ENCODE measurements at places on chromosomes 5 and 9.

DNA sequence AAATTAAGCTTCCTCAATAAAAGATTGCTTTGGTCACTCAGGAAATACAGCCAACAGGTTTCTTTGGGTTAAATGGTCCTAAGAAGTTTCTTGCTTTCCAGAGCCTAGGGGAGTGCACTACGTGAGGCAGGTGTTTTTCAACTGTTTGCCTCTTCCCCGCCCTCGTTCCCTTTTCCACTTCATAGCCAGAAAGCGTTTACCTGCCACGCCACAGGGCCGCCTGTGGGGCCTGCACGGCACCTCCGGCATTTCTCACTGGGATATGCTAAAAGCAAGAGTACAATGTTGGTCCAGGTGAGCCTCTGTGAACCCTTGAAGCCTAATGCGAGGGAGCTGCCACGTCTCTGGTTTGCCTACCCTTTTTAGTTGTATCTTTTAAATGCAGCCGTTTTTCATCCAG, 167.6 kb upstream of the OTULINL start:
- DNase-seq = no peak

DNA sequence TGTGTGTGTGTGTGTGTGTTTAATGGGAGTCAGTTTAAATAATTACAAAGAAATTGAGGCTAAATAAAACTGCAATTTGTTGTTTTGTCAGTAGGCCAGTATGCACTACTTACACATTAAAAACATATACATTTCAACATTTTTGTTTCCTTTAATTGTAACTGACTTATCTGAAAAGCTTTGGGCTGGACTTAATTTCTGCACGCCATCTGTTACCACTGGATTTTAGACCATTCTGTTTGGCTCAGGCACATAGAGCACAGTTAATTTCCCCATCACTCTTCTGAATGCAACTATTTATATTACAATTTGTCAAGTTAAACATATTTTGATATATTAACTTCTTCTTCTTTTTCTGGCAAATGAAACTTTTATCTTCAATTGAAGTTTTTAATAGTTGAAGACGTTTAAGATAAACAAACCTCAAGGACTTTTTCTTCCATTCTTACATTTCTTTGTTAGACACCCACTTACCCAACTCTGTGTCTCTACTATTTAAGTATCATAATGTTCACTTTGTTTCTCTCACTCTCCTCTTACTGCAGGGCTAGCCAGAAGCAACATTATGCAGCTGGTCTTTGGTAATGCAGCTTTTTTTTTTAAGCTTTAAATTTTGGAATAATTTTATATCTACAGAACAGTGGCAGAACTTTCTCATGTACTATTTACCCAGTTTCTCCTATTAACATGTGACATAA, 253.4 kb upstream of the ANKH start:
- no peak for DNase-seq

DNA sequence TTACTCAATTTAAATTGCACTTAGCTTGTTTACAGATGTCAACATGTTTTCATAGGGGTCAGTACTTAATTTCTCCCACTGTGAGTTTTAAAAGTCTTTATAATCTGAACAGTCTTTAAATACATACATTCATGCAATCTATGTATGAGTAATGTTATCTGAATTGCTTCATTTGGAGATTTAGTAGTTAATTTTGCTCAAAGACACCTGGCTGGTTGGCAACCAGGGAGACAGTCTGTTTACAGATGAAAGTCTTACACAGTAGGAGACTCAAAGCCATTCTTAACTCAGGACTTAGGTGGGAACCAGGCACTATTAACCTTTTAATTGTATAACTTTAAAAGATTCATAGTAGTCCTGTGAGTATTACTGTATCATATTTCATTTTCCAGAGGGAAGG, 29.3 kb downstream of the DAB2 start:
- no peak for DNase-seq

GRCh38 chr5:150323092-150323491, 20.4 kb upstream of the ARSI start:
- no peak for DNase-seq

- no peak for DNase-seq
These were observed 12.6 kb upstream of the GNAQ start for GRCh38 chr9:78044189-78044588.

- no peak for DNase-seq
These were observed 4.3 kb upstream of the LNPEP start for GRCh38 chr5:96931605-96932004.
